RWPE1 (cell line): ENCODE measurements at places on chromosomes 1 and 21.

- no peak for DNase-seq
Measured at GRCh38 chr1:228030451-228031201, 23.8 kb downstream of the WNT3A start.

- DNase-seq, result no peak
Measured at GRCh38 chr1:75134647-75135572, 722 bp downstream of the LHX8 start.

DNA sequence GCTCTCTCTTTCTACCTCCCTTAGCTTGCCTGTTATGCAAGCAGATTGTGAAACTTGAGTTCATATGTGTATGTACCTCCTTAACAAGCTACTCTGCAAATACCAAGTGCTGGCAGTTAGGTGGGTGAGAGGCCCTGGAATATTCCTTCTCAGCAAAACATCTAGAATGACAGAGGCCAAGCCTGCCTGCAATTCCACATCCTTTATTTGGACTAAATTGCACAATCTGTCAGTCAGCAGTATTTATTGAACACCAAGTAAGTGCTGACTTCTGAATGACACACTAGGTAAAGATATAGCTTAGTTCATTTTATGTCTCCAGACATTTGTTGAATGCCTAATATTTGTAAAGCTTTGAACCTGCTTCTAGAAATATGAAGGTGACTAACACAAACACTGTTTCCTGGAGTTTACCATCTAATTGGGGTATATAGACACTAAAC lies 87.5 kb downstream of the RGL1 start:
- DNase-seq, result no peak

DNA sequence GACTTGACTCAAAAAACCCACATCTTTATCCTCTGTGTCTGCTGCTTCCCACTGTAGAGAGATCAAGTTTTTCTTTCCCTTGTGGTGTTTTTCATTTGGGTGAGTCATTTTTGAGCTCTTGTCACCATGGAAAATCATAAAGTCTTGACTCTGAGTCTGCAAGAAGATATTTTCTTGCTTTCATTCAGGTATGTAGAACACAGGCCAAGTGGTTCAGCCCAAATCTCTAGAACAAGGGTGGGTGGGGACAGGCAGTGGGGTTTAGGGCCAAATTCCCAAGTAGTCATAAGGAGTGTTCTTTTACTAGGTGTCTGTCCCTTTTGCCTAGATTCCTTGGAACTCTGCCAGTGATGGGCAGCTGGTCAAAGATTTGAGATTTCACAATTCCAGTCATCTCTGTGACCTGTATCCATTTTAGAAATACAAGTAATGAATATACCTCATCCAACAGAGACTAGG lies 21.5 kb upstream of the ARHGAP29 start:
- DNase-seq, result peak; percentile 85

- no peak for DNase-seq
Measured at GRCh38 chr1:96538883-96539282, 182.7 kb upstream of the PTBP2 start.

DNA sequence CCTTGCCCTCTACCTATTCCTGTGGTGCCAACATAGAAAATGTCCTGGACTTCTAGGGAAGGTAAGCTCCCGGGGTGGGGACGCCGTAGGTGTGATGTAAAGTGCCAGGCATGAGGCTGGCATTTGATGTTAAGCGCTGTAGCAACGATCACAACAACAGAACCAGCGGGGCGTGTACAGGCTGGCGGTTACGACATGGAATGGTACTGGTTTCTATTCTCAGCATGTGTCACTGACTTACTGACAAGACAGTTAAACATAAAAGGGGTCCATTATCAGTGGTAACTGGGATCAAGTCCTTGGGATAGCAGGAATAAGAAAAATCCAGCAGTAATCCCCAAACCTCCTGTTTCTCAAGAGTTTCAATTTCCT lies 58.9 kb downstream of the TGFBR3 start:
- peak; percentile 42 for DNase-seq

DNA sequence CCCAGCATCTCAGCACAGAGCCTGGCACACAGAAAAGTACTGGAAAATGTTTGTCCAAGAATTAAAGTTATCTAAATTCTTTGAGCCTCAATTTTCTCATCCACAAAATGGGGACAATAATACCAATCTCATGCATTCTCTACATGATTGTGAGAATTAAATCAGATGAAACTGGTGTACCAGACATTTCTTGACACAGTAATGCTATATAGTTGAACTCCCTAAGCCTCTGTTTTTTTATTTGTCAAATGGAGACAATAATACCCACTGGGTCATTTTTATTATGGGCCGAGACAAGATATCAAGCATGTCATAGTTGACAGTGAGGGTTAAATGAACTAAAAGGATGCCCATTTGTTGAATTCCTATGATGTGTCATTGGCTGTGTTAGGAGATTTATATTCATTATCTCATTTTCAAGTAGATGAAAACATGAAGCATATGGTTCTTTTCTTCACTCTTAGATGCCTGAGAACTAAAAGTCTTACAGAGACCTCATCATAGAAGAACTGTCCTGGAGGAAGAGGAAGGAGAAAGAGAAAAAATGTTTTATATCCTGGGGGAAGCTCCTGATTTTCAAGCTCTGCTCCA lies 17.5 kb upstream of the OTUD3 start:
- no peak for DNase-seq

DNA sequence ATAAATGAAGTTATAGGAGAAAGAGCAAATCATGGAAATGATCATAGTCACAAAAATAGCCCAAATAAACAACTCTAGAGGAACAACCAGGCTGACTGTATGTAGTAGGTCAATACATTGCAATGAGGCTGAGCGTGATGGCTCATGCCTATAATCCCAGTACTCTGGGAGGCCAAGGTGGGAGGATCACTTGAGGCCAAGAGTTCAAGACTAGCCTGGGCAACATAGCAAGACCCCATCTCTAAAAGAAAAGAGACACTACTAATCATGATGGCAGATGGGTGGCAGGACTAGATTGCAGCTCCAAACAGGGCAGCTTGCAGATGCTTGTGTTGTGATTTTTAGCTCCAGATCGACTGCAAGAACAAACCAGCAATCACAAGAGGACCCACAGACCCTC lies 27.6 kb downstream of the NDC1 start:
- DNase-seq, result no peak

- no peak for DNase-seq
Measured at GRCh38 chr21:36235058-36235582, 78.5 kb downstream of the DOP1B start.

- peak; percentile 39 for DNase-seq
Measured at GRCh38 chr1:20439282-20439681, 46.7 kb downstream of the CAMK2N1 start.

- DNase-seq, result no peak
Measured at GRCh38 chr1:246355411-246356230, 151.5 kb downstream of the SMYD3 start.

- no peak for DNase-seq
Measured at GRCh38 chr1:200872446-200873115, at the start of gene GPR25. Gene GPR25 (plus strand): TSS chr1:200872981. CDS start chr1:200873038, 57 bp downstream.

DNA sequence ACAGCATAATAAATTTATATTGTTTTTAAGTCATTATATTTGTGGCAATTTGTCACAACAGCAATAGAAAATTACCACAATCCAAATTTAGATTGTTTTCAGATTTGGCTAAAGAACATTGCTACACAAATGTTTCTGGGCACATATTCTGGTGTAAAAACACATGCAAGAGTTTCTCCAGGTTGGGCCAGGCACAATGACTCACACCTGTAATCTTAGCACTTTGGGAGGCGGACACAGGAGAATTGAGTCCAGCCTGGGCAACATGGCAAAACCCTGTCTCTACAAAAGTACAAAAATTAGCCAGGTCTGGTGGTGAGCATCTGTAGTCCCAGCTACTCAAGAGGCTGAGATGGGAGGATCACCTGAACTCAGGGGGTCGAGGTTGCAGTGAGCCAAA lies 8.4 kb downstream of the ERO1B start:
- DNase-seq, result no peak

DNA sequence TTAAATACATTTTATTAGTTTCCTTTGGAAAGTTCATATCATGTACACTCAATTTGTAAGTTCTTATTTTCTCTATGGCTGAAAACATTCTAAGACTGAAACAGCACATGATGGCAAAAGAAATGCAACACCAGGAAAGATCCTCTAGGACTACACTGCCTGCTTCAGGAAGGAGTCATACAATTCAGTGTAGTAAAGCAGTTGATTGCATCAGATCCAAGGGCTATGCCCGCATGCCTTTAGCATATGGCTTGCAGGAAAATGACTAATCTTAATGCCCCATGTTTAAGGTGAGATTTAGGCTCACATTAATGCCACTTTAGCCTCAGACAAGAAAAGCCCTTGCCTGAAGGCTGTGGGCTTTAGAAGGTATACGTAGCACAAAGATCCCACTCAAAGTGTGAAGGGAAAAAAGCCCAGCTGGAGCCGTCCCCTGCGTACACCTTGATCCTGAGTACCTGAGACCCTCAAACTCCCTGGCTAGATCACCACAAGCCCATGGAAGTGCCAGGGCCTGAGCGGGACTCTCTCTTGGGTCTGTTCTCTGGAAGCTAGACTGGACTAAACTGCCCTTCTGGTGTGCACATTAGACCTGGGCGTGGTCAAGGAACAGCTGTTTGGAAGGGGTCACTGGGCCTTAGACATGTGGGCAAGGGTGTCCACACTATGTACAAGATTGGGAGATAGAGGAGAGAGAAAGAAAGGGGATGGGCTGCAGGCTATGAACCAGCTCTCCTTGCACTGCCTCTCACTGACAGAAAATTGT lies 52.9 kb downstream of the ESRRG start:
- DNase-seq, result peak; percentile 12

DNA sequence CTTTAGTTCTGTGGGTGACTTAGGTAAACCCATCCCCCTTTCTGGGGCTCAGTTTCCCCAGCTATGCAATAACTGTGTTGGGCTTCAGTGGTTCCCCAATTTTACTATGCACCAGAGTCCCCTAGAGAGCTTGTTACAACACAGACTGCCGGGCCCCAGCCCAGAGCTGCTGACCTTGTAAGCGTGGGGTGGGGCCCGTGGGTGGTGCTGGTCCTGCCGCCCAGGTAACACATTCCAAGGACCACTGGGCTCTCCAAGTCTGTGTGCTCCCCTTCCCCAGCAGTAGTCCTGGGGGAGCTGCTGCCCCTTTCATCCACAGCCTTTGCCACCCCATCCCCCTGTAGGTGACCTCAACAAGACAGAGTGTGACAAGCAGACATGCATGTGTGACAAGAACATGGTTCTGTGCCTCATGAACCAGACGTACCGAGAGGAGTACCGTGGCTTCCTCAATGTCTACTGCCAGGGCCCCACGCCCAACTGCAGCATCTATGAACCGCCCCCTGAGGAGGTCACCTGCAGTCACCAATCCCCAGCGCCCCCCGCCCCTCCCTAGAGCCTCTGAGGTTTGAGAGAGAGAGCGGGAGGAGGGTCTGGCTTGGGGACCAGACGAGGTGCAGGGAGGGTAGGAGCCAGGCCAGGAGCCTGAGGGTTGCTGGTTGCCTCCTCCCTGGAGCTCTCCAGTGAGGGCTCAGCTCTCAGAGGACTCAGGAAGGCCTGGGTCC lies 8.9 kb downstream of the PLA2G2F start:
- no peak for DNase-seq

GRCh38 chr1:67431869-67432578 lies 1.8 kb upstream of the SERBP1 start:
- DNase-seq, result no peak
